ENCODE measurements at places on chromosomes 2 and 18.

DNA sequence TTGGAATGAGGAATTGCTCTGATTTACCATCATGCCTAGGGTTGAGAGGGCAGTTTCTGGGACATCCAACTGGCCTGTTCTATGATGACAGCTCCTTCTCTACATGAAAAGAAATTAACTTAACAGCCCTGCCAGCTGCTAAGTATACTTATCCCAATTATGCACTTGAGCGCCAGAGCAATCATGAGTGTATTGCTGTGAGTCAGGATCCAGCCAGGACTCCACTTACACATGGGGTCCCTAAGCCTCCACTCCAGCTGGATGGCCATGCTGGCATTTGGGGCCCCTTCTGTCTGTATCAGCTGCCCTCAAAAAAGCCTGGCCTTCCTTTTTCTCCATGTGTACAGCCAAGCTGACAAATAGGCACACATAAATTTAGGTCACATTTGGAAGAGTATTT is 481.9 kb downstream of the TMX3 start:
- DNase-seq: no peak

DNA sequence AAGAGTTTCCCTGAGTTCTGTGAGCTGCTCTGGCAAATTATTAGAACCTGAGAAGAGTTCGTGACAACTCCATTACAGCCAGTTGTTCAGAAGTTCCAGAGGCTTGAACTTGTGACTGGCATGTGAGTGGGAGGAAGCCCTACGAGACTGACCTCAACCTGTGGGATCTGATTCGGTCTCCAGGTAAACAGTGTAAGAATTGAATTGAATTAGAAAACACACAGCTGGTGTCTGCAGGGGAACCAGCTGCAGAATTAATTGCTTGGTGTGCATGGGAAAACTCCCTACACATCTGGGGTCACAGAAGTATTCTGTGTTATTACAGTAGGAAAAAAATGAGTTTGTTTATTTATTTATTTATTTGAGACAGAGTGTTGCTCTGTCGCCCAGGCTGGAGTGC is 14.0 kb upstream of the ITSN2 start:
- DNase-seq: no peak

- DNase-seq: no peak
Observed at GRCh38 chr2:77144772-77145171, 377.4 kb downstream of the LRRTM4 start.

GRCh38 chr2:84884449-84884848 is 3.6 kb upstream of the TRABD2A start:
- no peak for DNase-seq

GRCh38 chr2:216260629-216261028 is 111.7 kb downstream of the MARCHF4 start:
- DNase-seq: no peak

GRCh38 chr2:96154506-96155380 is 9.5 kb upstream of the DUSP2 start:
- no peak for DNase-seq

GRCh38 chr18:9521770-9522169 is 46.5 kb downstream of the RALBP1 start:
- no peak for DNase-seq

DNA sequence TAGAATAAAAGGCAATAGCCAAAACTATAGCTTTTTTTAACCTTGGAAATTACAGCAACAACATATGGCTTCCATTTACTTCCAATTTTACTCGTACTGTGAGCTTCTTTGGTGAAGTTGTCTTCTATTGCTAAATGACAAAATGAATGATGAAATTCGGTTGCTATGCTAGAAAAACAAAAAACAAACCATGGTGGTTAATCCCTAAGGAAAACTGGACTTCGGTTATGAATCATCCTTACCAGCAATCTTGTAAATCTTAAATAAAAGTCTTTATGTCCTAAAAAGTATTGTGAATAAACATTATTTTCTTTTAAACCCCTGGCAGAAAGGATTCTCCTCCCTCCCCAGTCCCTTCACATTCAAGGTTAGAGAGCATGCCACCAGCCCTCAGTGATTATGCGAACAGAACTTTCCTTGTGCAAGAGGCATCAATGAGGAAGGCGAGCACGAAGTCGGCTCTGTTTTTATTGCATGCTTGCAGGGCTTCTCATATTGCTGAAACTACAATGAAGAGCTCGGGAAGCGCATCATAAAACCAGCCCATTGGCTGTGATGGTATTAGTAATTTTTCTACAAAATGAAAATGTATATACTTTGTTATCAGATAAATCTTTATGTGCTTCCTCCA is 62.9 kb downstream of the ZNF521 start:
- no peak for DNase-seq

- no peak for DNase-seq
Observed at GRCh38 chr18:69400253-69400975, at the start of gene DOK6. DOK6 (plus strand) TSS chr18:69400888.

GRCh38 chr18:26159353-26159752 is 25.7 kb downstream of the PSMA8 start:
- no peak for DNase-seq

DNA sequence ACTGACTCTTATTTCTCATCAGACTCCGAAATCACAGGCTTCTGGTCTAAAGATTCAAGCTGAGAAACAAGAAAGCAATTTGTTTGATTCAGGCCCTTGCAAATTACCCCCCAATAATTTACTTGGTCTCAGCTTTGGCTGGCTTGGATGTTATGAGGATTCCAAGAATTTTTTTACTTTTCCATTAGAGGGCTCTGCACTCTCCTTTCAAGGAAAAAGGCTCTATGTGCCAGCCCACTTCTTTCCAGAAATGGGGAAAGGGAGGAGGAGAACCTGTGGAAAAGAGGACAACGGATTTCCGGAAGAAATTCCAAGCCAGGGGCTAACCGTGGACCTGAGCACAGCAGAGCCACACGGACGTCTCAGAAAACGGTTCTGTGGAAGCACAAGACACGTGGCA is 44.4 kb downstream of the BCL11A start:
- no peak for DNase-seq

DNA sequence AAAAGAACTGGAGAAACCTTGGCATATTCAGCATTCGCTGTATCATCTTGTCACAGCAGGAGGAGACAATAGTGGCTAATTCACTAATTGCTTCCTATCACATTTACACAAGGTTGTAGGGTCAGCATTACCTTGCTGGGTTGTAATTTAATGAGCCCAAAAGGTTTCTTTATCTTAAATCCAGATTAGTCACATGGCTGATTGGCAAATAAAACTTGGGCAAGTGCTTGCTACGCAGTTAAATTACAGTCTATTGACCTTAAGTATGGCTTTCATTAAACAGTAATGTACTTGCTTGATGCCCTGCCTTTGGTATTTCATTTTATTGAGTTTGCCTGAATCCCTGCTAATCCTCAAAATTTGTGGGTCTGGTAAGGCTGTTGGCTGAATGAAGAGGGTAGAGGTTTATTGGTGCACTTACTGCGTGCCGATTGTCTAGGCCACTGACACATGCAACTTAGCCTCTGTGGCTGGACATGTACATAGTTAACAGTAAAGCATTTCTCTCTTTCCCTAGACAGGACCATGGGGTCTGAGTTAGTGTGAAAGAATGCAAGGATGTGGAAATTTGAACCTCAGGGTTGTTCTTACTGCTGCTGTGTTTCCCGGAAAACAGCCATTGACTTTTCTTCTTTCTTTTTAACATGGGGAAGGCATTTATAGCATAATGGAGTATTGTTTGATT is 34.3 kb downstream of the FMNL2 start:
- no peak for DNase-seq

- DNase-seq: no peak
Observed at GRCh38 chr18:49062832-49063226, 112.1 kb upstream of the SMAD7 start.

DNA sequence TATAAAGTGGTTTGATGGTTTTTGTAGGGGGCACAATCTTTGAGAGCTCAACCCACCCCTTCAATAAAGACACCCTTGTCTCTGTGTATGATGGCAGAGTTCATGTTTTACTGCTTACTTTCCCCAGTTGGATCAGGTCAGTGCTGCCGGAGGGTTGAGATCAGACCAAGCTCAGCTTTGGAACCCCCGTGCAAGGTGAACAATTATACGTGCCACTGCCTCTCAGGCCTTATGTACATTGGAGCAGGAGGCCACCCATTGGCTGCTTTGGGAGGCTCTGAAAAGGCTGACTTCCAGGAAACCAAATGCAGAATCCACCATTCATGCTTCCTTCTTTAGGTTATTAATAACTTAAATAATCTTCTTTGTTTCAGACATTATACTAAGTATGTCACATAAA is 103.4 kb upstream of the EPAS1 start:
- no peak for DNase-seq

DNA sequence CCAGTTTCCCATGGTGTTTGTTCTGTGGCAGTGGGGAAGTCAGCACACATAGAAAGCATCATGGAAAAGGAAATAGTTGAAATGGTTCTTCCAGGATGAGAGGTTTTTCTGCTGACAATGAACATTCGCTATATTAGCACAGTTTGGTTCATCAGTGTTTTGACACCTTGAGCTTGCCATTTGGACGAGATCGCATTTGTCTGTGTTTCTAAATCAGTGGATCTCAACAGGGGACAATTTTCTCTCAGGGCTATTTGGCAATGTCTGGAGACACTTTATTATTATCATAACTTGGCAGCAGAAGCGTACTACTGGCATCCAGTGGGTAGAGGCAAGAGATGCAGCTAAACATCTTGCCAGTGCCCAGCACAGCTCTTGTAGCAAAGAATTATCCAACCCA is 74.6 kb downstream of the CD8B2 start:
- DNase-seq: no peak

DNA sequence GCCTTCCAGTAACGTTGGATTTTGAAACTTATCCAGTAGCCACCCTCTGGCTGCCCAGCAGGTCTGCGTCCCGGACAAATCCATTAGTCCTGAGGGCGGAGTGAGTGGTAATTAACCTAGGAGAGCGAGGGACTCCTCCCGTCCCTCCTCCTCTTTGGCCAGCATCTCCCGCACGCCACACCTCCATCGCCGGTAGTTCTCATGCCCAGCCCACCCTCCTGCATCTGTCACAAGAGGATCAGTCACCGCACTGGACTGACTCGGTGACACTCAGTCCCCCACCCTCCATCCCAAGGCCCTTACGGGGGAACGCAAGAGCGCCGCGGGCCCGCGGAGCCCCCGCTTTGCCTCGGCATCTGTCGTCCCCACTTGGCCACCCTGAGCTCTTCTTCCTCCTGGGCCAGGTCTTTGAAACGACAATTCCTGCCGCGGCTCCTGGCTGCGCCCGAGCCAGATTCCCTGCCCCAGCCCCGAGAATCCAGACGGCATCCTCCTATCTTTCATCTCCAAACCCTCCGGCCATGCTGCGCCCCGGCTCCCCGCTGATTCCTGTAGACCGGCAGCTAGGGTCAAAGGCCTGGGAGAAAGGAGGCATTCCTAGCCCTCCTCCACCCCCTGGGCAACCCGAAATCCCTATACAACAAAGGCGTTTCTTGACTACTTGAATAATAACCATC is 77.5 kb downstream of the EIF2AK3 start:
- no peak for DNase-seq

- DNase-seq: no peak
Observed at GRCh38 chr18:23694637-23695430, 5.6 kb downstream of the LAMA3 start.

DNA sequence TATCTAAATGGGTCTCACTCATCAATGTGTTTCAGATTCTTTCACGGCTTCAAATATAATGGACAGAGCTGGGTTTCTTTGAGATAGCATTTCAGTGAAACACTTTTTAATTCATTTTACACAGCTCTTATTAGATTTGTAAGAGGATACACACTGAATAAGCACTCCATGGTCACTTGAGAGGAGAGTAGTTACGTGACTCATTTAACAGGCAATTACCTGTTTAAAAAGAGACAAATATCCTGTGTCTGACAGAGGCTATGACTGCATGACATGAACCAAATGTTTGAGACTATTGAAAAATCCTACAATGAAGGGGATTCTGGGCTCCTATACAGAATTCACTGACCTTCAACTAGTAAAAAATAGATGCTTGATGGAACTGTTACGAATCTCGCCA is 786.9 kb downstream of the EPHA4 start:
- DNase-seq: no peak

DNA sequence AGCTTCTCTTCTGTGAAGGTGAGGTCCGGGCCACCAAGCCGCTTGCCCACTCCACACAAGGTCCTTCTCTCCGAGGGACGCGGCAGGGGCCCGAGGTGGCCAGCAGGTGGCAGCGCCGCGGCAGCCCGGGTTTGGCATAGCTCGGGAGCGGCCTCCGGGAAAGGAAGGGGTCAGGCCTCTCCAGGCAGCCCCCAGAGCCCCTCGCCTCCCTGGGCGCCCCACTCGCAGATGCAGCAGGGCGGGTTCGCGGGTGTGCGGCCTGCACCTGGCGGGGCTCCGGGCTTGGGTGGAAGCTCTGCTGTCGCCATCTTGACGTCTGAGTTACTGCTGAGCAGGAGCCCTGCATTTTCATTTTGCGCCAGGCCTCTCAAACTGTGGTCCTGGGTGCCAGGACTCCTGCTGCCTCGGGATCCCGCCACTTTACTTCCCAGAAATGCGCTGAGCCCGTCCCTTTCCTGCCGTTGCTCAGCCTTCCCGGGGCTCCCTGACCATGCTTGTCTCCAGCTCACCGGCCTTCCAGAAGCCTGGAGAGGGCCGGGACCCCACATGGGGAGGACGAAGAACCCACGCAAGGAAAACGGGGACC is 18.6 kb upstream of the NCL start:
- peak; percentile 67 for DNase-seq

DNA sequence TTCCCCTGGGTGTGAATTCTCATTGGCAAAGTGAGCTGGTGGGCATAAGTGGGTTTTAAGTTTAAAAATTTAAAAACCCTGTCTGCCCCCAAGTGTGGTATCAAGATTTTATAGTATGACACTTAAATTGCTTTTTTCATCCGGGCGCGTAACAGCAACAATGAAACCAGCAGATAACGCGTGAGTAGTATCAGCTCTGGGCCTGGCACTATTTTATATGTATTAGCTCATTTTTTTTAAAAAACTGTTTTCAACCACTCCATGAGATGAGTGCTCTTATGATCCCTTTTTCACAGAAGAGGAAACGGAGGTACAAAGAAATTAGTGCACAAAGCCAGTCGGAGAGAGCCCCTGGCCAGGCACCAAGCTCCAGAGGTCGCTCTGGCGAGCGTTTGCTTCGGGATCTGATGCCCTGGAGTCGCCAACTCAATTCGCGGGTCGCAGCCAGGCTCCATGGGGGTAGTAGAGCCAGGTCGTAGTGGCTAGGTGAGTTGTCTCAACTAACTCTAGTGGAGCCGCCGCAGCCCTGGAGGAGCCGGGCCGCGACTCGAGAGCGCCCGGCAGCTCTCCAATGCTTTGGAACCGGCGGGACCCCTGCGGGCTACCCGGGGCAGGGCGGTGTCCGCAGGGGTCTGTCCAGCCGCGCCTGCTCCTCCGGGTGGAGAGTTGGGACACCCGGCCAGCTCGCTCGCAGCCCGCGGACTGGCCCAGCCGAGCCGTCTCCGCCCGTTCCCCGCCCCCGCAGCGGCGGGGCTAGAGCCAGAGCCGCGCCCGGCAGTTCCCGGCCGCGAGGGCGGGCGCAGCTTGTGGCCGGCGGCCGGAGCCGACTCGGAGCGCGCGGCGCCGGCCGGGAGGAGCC is at the start of gene IL1R1:
IL1R1 (plus strand) TSS at position 777 of the 859 bp plus-strand sequence. CDS start 14,979 bp downstream, outside the sequence.
- no peak for DNase-seq

DNA sequence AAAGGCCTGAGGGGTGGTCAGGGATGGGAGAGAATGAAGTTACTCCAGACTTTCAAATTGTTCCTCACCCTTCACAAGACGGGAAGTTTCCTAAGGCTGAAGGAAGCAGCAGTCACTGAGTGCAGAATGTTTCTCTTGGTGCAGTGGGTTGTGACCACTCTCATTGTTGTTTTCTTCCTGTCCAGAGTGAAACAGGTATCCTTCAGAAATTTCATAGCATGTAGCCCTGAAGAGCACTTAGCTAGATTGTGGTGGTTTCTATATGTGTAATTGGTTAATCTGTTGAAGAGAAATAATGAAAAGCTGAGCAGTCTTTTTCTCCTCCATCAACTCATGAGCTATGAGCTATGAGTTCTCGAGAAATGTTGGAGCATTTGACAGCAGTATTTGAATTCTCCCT is 96.8 kb downstream of the GPD2 start:
- no peak for DNase-seq
